ENCODE measurements at places on chromosomes 6 and 20. TPM values are rescaled to one million over a fixed set of nuclear protein-coding genes. Genes with fewer than 3 reads are reported as not detected.

- DNase-seq, result no peak
Observed at GRCh38 chr20:59171986-59172385, 8.4 kb downstream of the ZNF831 start.

- DNase-seq, result no peak
Observed at GRCh38 chr6:147108259-147108910, 95.8 kb upstream of the STXBP5 start.

GRCh38 chr6:37860226-37860839 lies 40.8 kb downstream of the ZFAND3 start:
- DNase-seq, result no peak

- DNase-seq, result no peak
Observed at GRCh38 chr6:107823047-107823557, 1.0 kb downstream of the SCML4 start.

GRCh38 chr20:61853073-61854005 lies 212.3 kb downstream of the TAF4 start:
- no peak for DNase-seq

DNA sequence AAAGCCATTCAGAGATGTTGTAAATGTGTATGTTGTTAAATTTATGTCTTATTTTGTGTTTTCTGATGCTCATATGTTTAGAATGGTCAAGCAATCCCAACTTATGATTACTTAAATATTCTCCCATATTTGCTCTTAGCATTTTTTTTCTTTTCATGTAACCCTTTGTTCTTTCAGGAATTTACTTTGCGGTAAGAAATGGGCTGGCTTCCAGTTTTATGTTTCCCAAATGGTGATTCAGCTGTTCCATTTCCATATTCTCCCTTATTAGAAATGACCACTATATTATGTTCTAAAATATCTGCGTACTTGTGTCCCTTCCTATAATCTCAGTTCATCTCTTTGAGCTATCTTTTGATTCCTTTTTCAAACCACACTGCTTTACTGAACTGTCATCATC lies 113.7 kb downstream of the CDH26 start:
- DNase-seq, result no peak

DNA sequence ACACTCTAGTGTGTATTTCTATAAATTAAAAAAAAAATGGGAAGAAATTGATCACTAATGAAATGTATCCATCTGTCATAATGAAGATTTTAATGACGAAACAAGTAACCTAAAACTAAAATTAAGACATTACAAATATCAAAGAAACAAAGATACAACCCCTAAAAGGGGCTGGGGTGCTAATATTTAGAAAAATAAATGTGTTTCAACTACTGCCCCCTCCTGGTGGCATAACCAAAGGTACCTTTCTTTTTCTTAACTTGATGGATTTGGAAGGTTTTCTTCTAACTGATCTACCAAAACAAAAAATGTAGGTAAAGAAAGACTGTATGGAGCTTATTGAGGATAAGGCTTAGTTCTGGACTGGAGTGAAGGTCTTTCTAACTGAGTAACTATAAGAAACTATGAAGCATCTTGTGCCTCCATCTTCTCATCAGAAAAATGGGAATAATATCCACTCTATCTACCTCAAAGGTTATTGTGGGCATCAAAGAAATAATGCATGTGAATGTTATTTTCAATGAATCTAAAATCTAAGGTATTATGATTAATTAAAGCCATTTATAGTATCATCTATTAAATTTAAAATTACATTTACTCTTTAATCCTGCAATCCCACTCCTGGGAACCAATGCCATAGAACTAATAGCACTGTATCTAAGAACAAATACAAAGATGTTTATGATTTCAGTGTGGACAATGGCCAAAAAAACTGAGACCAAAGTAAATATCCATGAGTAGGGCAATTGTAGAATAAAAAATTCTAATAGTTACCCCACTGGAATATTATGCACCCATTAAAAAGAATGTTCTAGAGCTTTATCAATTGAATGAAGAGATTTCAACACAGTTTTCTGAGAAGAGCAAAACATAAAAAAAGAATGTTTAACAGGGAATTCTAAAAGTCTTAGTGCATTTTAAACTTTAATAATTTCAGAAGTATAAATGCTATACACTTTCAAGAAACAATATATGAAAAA lies 117.2 kb downstream of the BACH2 start:
- DNase-seq, result no peak

DNA sequence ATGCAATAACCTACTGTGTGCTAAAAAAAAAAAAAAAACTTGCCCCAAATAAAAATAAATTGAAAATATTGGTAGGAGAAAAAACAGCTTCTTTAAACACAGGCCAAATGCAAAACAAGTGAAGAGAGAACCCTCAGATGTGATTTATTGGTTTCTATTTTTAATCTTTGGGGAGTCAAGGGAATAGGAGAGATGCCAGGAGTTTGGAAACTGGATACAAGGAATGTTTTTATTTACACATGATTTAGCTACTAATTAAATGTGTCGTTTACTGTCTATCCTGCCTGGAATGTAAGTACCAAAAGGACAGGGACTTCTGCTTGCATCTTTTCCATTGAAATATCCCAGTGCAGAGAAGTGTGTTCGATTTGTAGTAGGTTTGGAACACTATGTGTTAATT lies 810.7 kb downstream of the MAFB start:
- DNase-seq, result no peak

IRAK1BP1 gene
- polyA plus RNA-seq, result 14.5 TPM

DXO gene
- 25.3 TPM for polyA plus RNA-seq

CFAP206 gene
- 0.59 TPM for polyA plus RNA-seq
